ENCODE measurements at places on chromosomes 5 and 9. TPM values are rescaled to one million over a fixed set of nuclear protein-coding genes. Genes with fewer than 3 reads are reported as not detected.

The PPIC gene
- 11.9 TPM for total RNA-seq

The MPDZ gene
- 46.9 TPM for total RNA-seq

The EFCAB9 gene
- not detected for total RNA-seq

DNA sequence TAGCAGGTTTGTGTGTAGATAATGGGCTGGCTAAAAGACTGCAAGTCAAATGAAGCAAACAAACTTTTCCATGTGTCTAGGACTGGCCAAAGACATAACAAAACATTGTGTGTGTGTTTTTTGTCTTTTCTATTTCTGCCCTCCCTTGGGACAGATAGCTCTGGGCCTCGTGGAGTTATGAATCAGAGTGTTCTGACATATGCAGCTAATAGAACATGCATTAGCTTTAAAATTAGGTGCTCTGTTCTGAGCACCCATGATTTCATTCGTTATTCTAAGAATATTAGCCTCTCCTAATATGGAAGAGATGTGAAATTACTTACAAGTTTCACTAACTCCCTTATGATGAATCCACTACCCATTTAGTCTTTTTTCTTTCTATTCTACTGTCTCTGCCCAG, 367.3 kb upstream of the PAPPA start:
- DNase-seq: no peak
- H3K27me3 ChIP-seq: no peaks in the 10 kb centered on the region
- H3K36me3 ChIP-seq: peaks cover 5% of the 10 kb centered on the region
- H3K27ac ChIP-seq: no peak overlapping the region
- no peak overlapping the region for H3K4me3 ChIP-seq
- peaks cover 4% of the 10 kb centered on the region for H3K4me1 ChIP-seq

- peaks cover 3% of the 10 kb centered on the region for H3K4me1 ChIP-seq
- H3K36me3 ChIP-seq: no peaks in the 10 kb centered on the region
- DNase-seq: no peak
- no peak overlapping the region for H3K4me3 ChIP-seq
- no peaks in the 10 kb centered on the region for H3K27me3 ChIP-seq
Measured at GRCh38 chr9:107870927-107871680, 381.5 kb upstream of the KLF4 start.

DNA sequence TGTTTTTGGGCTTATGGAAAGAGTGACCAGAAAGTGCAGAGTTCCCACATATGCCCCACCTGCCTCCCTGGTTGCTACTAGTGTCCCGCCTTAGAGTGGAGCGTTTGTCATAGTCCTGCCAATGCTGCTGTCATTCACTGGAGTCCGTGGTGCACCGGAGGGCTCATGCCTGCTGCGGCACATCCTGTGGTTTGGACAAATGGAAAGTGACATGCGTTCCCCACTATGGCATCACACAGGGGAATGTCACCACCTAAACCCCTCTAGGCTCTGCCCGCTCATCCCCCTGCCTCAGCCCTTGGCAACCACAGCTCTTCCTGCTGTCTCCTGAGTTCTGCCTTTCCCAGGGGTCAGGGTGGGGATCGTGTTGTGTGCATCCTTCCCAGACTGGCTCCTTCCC, 29.2 kb downstream of the IRX4 start:
- H3K27ac ChIP-seq: no peak overlapping the region
- no peaks in the 10 kb centered on the region for H3K36me3 ChIP-seq
- peaks cover 33% of the 10 kb centered on the region for H3K27me3 ChIP-seq
- H3K4me1 ChIP-seq: peaks cover 3% of the 10 kb centered on the region

- DNase-seq: no peak
- no peak overlapping the region for H3K4me3 ChIP-seq
- H3K27me3 ChIP-seq: no peaks in the 10 kb centered on the region
- H3K27ac ChIP-seq: no peak overlapping the region
- H3K36me3 ChIP-seq: peaks cover 10% of the 10 kb centered on the region
Measured at GRCh38 chr5:145210020-145210419, 625.1 kb downstream of the PRELID2 start.

GRCh38 chr5:53907827-53908226, 347.4 kb downstream of the NDUFS4 start:
- no peak for DNase-seq
- H3K27ac ChIP-seq: no peak overlapping the region
- H3K36me3 ChIP-seq: peaks cover 1% of the 10 kb centered on the region
- H3K27me3 ChIP-seq: no peaks in the 10 kb centered on the region

Data from H9 (cell line).